Activated naive CD4-positive, alpha-beta T cell (primary cell): ENCODE measurements at places on chromosomes 12 and 14.

DNA sequence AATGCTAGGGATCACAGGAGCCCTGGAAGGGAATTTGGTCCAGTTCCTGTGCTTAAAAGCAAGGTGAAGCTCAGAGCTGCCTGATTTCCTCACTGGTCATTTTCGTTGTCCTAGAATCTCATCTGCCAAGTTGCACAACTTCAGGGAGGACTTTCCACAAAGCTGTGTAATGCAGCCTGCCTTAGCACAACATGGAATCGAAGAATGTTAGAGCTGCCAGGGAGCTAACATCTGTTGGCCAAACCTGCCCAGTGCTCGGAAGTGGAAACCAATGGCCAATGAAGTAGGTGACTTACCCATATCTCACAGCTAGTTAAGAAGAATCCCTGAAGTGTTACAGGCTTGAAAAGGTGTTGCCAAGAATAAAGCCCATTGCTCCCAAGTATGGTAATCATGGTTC, 79.9 kb upstream of the SSTR1 start:
- DNase-seq: no peak

DNA sequence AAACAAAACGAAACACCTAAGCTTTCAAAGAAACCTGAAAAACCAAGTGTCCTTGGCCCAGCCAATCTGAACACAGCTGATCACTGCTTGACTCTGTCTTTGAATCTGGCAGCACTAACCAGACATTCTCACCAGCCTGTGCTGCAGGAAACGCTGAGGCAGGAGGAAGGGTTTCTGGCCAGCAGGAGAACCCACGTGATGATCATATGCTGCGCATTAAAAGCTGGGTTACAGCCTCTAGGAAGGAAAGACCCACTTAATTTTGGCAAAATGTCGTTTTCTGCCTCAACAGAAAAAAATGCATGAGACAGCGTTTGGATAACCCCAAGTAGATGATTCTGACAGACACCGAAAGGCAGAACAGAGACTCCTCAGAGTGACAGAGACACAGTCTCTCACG, 9.8 kb downstream of the APPL2 start:
- DNase-seq: no peak

DNA sequence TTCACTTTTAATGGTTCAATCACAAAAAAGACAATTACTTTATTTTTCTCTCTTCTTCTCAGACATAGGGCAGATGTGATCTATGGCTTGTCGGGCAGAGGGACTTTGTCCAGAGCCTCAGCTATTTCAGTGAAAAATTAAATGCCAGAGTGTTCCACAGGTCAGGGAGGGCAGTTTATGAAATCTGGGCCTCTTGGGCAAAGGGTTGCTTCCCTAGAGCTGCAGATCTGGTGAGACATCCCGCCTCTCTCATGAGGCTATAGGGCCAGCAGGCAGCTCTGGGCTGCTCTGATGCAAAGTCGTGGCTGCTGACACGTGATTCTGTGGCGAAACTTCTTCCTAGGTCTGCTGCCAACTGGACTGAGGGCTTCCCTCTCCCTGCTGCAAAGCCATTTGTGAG, 6.0 kb downstream of the CLMN start:
- no peak for DNase-seq

- DNase-seq: peak; percentile 18
Measured at GRCh38 chr14:69153152-69153872, 393 bp upstream of the DCAF5 start.

GRCh38 chr14:73712540-73713180, 1.5 kb downstream of the PNMA1 start:
- no peak for DNase-seq

- no peak for DNase-seq
Measured at GRCh38 chr12:52413202-52413601, 7.1 kb upstream of the KRT82 start.

DNA sequence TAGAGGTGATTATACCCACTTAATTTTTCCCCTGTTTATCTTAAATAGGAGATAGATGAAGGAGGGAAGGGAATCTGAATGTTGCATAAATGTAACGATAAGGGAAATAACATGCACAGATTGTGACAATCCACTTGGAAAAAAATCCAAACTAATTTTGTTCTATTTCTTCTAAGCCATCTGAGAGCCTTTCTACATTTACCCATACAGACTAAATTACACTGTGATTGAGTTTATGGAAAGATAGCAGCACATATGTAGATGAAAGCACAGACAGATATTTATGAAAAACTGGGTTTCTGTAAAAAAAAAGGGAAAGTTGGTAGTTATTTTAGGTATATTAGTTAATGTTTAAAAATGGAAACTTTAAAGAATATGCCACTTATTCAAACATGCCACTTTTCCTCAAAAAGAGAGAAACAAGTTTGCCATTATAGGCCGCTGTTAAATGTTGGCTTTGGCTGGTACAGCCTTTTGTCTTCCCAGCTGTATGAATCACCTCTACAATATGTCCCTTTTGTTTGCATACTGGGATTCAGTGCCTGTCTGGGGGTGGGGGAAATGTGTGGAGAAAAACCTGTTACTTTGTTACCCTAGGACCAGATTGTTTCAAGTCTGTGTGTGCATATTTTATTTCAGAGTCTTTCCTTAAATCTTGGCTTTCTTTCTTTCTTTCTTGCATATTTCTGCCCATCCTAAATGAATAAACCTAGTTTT, 470.2 kb upstream of the LMO3 start:
- no peak for DNase-seq

- DNase-seq: no peak
Measured at GRCh38 chr12:94603434-94604365, 46.7 kb downstream of the TMCC3 start.

GRCh38 chr12:116594325-116595038, 35.3 kb downstream of the MAP1LC3B2 start:
- no peak for DNase-seq
